G401 (cell line): ENCODE measurements at places on chromosomes 5 and 9.
A peak's percentile ranks its signal among the peaks of the same experiment; 100 is the strongest.

DNA sequence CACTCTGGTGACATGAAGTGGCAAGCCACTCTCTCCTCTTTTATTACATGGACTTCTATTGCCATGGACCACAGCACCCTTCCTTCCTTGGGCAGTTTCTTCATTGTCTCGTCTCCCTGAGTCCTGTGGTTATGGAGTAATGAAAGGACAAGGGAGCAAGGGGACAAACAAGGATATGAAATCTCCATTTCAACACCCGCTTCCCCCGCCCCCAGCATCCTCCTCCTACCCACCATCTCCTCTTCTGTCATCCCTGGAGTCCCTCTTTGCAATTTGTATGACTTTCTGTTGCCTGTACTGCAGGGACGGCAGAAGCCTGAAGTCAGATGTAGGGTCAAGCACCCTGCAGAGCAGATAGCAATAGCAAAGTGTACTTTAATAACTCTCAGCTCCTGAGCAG, 300.7 kb upstream of the CLINT1 start:
- DNase-seq = no peak

DNA sequence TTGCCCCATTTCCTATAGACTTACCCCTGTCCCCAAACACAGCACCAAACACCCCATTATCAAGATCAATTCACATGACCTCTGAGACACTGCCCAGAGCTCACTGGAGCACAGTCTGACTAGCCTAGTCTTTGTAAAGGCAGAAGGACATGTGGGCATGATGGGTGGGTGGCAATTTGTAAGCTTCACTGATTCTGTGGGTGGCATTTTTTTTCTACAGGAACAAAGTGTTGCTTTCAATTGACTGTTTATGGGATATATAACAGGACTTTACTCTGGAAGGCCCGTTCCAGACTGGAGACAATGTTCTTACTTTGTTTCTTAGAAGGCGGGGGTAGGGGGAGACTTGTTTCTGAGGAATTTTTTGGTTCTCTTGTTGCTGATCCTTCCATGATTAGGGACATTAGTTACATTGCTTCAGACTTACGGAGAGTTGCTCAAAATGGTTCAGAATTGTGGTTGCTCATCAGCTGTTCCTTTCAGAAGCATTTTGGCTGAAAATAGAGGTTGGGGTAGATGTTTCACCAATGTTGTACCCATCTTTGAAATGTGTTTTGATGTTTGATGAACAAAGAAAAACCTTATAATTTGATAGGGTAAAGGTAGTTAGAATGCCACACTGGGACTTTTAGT, 20.2 kb downstream of the NNT start:
- no peak for DNase-seq

GRCh38 chr9:113293285-113293878, 9.8 kb downstream of the RNF183 start:
- no peak for DNase-seq

GRCh38 chr9:90839183-90839728, 37.6 kb downstream of the SYK start:
- no peak for DNase-seq

GRCh38 chr9:126474206-126474765, 139.4 kb upstream of the LMX1B start:
- no peak for DNase-seq

GRCh38 chr9:128344931-128345605, 4.7 kb downstream of the SLC27A4 start:
- DNase-seq = no peak

GRCh38 chr9:130040984-130041647, 1.9 kb downstream of the FNBP1 start:
- DNase-seq = no peak

- no peak for DNase-seq
Observed at GRCh38 chr9:28293369-28294090, 720.2 kb upstream of the C9orf72 start.

- no peak for DNase-seq
Observed at GRCh38 chr5:148912146-148912545, 85.7 kb downstream of the ADRB2 start.

DNA sequence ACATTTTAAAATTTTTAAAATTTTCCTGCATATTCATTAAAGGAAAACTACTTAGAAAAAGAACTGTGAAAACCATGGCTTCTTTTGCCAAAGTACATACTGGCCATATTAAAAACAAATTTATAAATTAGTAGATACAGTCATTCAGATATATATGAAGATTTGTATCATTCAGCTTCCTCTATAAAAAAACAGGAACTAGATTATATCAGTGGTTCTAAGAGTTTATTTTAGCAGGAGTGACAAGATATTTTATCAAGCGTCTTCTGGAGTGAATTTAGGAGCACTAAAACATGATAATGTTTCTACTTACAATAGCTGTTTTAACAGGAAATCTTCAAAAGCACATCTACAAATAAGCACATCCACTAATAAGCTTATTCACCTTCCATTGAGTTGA, 171.4 kb downstream of the RAPGEF6 start:
- DNase-seq = no peak

DNA sequence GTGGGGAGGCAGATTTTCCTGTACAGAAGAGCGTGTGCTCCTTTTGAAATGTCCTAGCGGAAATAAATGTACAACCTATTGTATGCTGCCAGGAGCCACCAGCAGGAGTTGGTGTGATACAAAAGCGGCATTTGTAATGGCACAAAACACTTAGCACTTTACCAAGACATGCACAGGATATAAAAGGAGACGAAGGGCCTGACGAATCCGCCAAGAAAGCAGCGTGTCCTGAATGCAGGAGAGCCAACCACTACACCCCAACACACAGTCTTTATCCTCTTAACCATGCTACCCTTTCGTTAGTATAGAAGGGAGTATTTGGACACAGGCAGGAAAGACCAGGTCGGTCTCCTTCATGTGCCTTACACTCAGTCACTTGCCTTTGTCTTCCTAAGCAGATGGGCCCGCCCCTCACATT, 218.1 kb downstream of the TRIM32 start:
- no peak for DNase-seq

GRCh38 chr5:145829708-145830361, 5.3 kb downstream of the PRELID2 start:
- no peak for DNase-seq

DNA sequence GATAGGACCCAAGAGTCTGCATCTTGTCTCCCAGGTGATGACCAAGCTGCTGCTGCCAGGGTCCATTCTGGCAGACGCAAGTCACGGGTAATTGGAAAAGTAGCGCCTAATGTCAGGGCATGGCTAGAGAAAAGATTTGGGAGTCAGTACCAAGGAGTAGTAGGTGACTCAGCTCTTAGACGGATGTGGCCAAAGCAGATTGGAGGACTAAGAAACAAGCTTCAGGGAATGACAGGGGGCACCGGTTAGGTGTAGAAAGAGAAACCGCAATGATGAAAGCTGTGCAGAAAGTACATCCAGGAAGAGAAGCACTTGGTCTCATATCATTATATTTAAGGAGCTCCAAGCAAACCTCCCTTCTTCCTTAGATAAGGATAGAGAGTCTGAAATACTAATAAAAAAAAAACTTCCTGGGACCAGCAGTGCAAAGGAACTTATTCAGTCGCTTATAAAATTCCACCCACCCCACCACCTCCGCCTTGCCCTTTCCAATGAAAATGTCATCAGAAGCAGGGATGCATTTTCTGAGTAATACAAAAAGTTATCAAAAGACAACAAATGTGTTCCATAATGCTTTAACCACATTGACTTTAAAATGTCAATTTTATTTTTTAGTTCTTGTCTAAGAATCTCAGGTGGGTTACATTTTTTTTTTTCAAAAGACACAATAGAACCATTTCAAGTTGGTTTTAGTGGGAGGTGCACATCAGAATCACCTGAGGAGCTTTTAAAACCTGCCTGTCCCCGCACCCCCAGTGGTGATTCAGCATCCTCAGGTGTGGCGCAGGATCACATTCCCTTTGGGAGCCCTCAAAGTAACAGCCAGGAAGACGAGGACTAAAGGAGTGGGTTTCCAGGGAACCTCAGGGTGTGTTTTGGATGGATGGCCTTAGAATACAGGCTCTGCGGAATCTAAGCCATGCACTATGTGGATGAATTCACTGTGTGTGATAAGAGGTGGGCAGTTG, 31.2 kb downstream of the PTPN3 start:
- no peak for DNase-seq

DNA sequence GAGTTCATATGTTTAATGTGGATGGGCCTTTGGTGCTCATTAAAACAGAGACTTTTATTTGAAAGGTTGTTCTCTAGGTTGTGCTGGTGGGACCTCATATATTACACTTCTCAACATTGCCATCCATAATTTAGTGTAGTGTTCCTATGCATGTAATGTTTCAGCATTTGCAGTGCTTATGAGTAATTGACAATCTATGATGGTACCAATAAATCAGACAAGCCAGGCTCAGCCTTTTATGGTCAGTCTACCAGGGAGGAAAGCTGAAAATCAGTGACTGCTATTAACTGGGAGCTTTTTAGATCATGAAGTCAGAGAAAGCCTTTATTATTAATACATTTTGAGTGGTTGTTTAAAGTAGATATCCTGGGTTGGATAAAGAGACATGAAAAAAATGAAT, 120.1 kb upstream of the SLC28A3 start:
- no peak for DNase-seq

- peak; percentile 77 for DNase-seq
Observed at GRCh38 chr9:34592895-34593601, 3.5 kb upstream of the CNTFR start.

GRCh38 chr5:174542471-174542870, 181.9 kb upstream of the MSX2 start:
- DNase-seq = no peak

DNA sequence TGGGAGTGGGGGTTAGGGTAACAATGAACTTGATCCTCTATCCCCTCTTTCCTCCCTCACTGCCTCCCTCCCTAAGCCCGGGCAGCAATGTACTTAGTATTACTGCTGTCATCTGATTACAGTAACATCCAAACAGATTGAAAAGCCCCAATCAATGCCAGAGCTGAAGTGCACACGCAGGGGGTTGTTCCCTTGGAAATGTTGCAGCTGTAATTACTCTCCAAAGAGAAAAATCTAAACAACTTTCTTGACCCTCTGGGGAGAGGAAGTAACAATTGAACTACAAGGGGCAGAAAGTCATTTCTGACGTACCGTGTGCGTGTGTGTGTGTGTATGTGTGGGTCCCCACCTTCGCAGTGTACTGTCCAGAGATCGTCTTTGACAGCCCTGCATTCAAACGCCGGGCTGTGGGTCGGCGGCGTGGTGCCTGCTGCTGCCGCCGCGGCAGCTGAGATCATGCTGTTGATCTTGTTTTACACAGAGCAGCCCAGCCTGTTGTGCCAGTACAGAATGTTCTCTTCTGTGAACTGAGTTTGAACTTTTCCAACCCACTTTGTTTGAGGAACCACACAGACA, 66.0 kb upstream of the KLF9 start:
- peak; percentile 78 for DNase-seq

- peak; percentile 27 for DNase-seq
Observed at GRCh38 chr5:150302301-150303069, at the start of gene ARSI. ARSI (minus strand) TSS chr5:150302905; CDS start chr5:150302373, 532 bp downstream.

DNA sequence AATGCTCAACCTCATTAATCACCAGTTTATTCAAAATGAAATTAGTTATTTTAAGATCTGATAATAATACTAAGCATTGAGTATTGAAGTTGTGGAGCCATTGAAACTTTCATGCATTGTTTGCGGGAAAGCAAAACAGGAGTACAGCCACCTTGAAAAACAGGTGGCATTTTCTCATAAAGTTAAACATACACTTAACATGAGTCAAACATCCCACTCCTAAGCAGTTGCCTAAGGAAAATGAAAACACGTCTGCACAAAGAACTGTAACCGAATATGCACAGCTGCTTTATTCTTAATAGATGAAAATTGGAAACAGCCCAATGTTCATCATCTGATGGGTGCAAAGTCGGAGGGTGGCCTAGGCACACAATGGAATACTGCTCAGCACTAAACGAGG, 177.3 kb downstream of the IRX2 start:
- no peak for DNase-seq

DNA sequence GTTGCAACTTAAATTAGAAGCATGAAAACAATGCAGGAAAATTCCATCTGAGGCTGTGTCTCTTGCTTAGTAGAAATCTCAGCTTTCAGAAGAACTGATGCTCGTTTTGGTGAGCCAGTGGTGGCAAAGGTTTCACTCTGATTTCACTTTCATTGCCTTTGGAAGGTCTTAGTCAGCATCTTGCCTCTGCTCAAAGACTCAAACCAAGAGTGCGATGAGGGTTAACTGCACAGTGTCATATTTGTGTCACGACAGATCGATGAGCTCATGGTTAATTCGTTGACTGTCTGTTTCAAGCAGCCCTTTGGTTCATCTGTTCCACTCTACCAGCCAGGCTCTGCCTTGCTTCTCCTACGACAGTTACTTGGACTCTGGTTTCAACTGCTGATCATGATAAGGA, 331.3 kb upstream of the KIF2A start:
- no peak for DNase-seq

- no peak for DNase-seq
Observed at GRCh38 chr9:79695531-79696175, 123.9 kb downstream of the TLE4 start.

DNA sequence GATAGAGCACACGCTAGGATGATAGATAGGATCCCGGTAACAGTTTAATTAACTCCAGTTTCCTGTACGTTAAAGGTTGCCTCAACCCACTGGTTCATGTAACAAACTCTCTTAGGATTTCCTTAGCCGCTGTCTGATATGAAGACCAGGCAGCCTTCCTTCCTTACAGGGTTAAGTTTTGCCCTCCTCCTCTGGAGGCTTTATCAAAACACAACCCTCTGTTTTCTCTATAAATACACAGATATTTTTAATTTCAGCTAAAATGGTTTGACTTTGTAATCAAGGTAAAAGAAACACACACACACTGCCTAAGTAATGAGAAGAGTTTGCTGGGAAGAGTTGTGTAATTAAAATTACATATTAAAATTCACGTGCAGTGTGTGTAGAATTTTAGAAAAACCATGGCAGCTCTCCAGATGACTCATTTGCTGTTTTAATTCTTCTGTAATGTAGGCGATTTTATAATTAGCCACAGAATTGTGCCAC, 369.8 kb downstream of the CSNK1G3 start:
- DNase-seq = peak; percentile 9

DNA sequence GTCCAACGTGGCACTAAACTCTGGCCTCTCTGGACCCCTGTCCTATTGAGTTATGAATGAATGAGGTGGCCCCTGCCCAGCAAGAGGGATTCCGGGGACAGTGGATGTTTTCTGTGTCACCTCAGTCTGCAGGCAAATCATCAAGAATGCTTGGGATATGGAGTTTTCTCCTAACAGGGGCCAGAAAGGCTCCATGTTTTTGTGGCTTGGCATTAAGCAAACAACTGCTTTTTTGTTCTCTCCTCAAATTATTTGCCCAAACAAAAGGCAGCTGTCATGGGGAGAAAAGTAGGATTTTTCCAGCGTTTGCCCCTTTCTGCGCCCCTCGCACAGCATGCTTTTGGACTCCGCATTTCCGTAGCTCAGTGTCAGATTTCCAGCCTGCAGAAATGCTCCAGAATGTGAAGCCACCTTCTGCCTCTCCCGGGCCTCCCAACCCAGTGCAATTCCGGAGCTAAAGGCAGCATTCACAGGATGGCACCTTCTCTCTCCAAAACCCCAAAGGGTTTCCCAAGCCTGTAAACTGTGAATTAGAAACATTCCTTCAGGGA, 553.3 kb downstream of the CCDC171 start:
- no peak for DNase-seq

GRCh38 chr5:173884402-173885053, 3.6 kb upstream of the CPEB4 start:
- no peak for DNase-seq
